ENCODE measurements at places on chromosomes 2 and 18.

GRCh38 chr2:147351784-147352183 lies 493.0 kb upstream of the ACVR2A start:
- no peak for DNase-seq

DNA sequence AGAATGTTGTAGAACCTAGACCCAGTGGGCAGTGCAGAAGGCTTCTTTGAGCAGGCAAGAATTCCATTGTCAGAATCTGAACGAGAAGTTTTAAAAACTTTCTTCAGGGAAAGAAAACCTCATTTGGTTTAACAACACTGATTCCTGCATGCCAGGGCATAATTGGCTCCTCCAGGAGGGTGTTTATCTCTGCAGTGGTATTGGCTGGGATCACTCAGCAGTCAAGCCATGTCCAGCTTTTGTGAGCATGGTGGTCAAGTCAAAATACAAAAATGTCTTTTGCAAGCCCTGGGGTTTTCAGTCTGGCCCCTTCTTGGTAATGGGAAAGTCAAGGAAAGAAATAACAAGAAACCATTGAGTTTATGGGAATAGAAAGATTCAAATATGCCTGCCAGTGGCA lies 28.3 kb downstream of the FHOD3 start:
- DNase-seq: no peak

DNA sequence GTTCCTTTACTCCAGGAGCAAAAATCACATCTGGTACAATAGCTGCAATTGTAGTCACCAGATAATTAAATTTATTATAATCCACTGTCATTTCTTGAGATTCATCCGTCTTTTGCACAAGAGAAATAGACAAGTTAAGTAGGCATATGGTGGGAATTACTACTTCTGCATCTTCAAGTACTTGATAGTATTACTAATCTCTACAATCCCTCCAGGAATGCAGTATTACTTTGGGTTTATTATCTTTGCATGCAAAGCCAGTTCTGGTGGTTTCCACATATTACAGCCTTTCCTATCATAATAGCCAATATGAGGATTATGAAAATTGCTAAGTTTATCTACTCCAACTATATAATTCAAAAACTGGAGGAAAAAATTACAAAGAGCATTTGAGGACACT lies 254.1 kb downstream of the IKZF2 start:
- no peak for DNase-seq

DNA sequence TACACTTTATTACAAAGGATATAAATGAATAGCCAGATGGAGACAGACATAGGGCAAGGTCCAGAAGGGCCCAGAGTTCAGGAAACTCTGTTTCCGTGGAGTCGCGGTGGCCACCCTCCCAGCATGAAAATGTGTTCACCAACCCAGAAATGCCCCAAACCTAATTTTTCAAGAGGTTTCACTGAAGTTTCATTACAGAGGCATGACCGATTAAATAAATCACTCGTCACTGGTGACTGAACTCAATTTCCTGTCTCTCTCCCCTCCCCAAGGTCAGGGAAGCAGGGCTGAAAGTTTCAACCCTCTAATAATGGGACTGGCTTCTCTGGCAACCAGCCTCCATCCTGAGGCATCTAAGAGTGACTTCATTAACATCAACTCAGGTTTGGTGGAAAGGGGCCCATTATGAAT lies 22.4 kb downstream of the USP40 start:
- no peak for DNase-seq

DNA sequence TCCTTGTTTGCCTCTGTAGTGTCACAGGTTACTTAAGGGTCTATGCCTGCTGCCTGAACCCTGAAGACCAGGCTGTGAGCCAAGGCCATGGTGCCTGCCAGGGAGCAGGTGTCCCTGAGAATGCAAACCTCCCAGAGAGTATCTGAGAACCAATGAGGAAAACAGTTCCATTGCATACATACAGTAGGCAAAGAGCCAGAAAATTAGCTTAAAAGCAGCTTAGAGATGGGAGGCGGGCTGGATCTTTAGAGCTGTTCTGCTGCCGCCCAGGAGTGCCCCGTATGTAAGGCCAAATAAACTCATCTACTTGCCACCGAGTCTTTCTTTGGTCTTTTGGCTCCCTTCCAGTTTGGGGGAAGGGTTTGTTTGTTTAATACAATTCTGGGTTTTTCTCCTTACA lies 327.9 kb downstream of the CLIP4 start:
- no peak for DNase-seq

GRCh38 chr2:145653553-145653952 lies 1133.6 kb upstream of the ZEB2 start:
- DNase-seq: no peak

DNA sequence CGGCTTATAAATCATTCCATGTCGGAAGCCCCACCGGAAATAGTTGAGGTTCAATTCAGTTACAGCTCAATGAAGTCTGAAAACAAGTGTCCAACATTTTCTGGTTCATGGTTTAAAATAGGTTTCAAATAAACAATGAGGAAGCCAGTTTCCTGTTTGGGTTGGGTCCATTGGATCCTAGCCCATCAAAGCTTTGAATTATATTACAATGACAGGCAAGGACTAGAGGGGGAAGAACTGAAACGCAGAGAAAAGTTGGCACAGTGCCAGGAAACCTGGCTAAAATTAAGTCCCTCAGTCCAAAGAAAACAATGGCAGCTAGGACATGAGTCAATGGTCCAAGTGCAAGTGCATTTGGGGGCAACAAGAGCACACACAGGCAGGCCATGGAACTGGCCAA lies 32.0 kb downstream of the SLC14A1 start:
- DNase-seq: no peak

GRCh38 chr2:16568998-16569784 lies 96.4 kb downstream of the CYRIA start:
- no peak for DNase-seq

- DNase-seq: no peak
Observed at GRCh38 chr2:111975819-111976218, 77.4 kb downstream of the MERTK start.

DNA sequence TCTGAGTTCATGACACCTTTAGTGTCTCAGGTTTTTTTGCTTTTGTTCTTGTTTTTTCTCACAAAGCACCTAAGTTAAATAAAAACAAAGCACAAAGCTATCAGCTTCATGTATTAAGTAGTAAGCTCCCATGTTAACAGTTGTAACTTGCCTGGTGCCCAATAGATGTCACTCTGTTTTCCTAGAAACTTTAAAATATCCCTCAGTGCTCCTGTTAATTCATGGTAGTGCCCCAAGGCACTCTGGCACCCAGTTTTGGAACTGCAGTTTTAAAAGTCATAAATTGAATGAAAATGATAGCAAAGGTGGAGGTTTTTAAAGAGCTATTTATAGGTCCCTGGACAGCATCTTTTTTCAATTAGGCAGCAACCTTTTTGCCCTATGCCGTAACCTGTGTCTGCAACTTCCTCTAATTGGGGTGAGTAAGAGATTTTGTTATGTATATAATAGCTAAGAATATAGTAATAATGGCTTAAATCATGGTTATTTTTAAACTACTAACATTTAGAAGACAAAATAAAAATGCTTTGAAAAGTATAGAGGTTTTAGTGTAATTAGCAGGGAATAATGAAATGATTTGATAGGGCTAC lies 555.0 kb upstream of the TMEFF2 start:
- DNase-seq: no peak

- DNase-seq: no peak
Observed at GRCh38 chr2:206692971-206693370, 25.2 kb downstream of the DYTN start.

DNA sequence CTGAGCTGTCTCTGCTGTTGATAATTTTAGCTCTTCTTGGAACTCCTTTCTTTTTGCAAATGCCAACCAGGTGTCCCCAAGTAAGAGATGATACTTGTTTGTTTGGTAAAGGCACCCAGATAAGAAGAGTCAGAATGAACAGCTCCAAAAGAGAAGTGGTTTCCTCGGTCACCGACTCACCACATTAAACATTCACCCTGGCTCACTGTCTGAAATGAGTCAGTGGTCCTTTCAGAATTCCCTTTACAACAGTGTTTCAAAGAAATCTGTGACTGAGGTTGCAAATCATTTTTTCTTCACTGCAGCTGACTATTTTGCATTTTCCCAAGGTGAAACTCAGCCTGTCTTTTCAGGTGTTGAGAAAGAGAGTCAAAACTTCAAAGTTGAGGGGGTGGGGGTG lies 16.2 kb upstream of the CXCR4 start:
- peak; percentile 42 for DNase-seq

- DNase-seq: no peak
Observed at GRCh38 chr2:224711859-224712665, 4.1 kb downstream of the CCDC195 start.

DNA sequence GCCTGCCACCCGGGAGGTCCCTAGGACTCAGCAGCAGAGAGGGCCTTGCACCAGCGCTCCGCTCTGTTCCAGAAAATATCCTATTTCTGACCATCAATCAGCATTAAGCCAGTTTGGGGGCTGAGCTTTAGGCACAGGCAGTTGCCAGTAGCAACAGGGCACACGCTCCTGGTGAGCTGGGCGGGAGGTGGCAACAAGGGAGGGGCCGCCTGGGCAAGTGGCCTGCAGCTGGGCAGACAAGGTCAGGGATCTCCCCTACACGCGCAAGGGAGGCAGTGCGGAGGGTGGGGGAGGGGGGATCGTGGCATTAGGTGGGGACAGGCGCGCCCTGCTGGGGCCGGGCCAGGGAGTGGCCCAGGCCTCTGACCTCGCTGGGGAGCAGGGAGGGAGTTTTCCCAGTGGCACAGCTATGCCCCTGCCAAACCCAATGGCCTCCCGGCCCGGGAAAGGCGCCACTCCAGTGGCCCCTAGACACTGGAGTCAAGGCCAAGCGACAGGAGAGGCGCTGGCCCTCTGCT lies 302.8 kb downstream of the NCKAP5 start:
- DNase-seq: no peak

DNA sequence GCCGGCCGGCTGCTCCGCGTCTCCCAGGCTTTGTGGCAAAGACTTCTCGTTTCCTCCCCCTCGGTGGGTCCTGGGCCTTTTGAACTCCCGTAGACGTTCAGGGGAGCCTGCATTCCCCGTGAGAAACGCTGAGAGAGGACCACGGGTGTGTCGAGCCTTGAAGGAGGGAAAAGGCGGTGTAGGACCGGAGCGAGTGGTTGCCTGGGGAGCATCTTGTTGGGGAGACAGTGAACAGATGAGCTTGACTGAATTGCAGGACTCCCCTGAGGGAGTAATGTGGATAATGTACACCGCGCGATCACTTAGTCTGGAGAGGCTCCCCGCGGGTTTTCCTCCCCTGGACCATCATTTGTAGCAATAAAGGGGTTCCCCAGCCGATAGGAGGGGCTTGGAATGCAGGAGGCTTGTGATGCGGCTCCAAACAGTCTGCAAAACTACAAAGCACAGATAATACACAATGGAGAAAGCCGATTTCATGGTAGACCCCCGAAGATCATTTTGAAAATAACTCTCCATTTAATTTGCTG lies 769 bp downstream of the ALMS1 start:
- no peak for DNase-seq

Measured in activated T-helper 1 cell treated with Interleukin-2 at 50 U/mL for 16 hours (primary cell).